Stimulated activated CD4-positive, alpha-beta T cell treated with anti-CD3 and anti-CD28 coated beads, Interleukin-1b, Interleukin-23, amount 100 ng/mL, for 4 hours (primary cell): ENCODE measurements at places on chromosomes 13 and 19.

DNA sequence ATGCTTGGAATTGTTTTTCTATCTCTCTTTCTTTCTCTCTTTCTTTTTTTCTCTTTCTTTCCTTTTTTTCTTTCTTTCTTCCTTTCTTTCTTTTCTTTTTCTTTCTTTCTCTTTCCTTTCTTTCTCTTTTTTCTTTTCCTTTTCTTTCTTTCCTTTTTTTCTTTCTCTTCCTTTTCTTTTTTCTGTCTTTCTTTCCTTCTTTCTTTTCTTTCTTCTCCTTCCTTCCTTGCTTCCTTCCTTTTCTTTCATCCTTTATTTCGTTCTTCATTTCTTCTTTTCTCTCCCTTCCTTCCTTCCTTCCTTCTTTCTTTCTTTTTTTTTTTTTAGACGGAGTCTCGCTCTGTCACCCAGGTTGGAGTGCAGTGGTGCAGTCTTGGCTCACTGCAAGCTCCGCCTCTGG is 1.9 kb upstream of the MEX3D start:
- DNase-seq = no peak

- no peak for DNase-seq
Measured at GRCh38 chr13:44382635-44383145, 9.1 kb downstream of the SERP2 start.

DNA sequence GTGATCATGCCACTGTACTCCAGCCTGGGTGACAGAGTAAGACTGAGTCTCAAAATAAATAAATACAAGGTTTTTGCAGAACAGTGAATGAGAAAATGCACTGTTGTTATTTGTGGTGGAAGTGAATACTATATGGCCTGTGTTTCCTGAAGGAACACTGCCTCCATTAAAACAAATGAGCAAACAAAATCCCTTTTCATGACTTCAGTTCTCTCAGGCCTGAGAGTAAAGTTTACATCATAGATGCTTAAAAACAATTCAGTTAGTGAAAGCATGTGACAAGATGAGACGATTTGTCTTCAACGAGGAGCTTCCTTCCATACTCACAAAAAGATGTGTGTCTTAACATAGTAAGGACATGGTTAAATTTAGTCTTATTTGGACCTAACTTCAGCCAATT is 14.4 kb downstream of the SPINT2 start:
- no peak for DNase-seq

- no peak for DNase-seq
Measured at GRCh38 chr13:32259116-32259515, 56.0 kb downstream of the ZAR1L start.

DNA sequence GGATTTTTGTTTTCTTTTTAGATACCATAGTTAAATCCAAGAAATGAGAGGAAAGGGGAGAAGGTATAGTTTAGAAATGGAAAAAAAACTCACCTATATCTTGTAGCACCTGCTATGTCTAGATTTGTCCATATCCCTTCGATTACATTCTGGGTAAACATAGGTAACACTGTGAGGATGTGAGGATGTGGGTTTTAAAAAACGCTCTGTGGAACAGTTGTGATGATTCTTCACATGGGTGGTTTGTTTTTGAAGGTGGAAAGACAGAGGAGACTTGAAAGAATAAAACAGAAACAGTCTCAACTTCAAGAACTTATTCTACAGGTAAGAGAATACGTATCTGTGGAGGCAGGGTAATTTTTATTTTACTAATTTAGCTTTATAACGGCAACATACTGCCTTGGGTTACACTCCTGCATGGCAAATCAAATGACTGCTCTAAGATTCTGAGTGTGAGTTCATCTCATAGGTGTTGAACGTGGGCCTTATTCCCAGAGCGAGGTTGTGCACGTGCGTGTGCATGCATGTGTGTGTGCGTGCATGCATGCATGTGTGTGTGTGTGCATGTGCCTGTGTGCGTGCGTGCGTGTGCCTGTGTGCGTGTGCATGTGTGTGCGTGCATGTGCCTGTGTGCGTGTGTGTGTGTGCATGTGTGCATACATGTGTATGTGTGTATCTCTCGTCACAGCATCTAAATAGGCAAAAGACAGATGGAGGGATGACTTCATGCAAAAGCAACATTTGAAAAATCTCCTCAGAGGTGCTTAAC is 23.5 kb downstream of the ATP4B start:
- no peak for DNase-seq

GRCh38 chr13:67017276-67017675 is 212.9 kb downstream of the PCDH9 start:
- DNase-seq = no peak

GRCh38 chr13:25024175-25024574 is 71.8 kb upstream of the PABPC3 start:
- DNase-seq = no peak

- no peak for DNase-seq
Measured at GRCh38 chr13:51063909-51064308, 47.2 kb downstream of the C13orf42 start.

DNA sequence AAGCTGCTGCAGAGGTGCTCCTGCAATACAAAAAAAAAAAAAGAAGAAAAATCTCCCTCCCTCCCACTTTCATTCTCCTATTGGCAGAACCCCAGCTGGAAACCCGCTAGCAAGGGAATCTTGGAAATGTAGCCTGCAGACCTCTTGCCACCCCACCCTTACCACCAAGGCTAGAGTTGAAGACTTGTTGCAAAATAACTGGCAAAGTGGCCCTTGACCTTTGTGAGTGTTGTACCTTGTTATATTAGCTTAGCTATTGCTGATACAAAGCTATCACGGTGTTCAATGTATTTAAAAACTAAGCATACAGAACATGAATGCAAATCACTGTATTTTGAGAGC is 57.5 kb upstream of the KCTD4 start:
- DNase-seq = no peak

DNA sequence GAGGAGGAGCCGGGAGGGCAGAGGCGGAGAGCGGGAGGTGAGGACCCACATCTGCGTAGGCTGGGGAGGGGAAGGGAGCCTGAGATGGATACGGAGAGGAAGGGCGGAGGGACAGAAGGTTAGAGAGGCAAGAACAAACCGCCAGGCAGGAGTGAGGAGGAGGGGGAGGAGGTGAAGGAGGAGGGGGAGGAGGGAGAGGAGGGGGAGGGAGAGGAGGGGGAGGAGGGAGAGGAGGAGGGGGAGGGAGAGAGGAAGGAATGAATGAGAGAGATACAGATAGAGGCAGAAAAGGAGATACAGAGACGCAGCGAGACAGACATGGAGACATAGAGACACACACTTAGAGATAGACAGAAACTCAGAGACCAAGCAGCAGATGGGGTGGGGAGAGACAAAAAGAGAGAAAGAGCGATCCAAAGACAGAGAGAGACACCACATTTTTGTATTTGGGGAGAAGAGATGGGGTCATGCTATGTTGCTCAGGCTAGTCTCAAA is 782 bp upstream of the CA11 start:
- no peak for DNase-seq

- DNase-seq = no peak
Measured at GRCh38 chr19:1632462-1633268, 19.8 kb downstream of the TCF3 start.

DNA sequence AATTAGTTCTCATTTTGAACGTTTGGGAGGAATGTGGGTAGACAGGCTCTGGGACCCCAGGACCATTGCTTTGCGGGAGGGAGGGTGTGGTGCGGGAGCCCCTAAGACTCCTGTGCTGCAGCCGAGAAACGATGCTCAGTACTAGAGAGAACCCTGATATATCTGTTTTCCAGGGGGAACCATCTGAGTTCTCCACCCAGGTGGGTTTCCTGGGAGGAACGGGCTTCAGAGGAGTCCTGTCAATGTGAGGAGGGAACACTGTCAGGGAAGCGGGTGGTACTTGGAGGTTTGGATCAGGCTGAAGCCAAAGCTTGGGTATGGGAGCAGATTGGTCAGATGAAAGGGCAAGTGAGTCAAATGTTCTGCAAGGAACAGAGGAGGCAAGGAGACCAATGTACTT is 358.0 kb downstream of the FGF9 start:
- no peak for DNase-seq

- no peak for DNase-seq
Measured at GRCh38 chr19:29083863-29084262, 129.1 kb downstream of the UQCRFS1 start.

DNA sequence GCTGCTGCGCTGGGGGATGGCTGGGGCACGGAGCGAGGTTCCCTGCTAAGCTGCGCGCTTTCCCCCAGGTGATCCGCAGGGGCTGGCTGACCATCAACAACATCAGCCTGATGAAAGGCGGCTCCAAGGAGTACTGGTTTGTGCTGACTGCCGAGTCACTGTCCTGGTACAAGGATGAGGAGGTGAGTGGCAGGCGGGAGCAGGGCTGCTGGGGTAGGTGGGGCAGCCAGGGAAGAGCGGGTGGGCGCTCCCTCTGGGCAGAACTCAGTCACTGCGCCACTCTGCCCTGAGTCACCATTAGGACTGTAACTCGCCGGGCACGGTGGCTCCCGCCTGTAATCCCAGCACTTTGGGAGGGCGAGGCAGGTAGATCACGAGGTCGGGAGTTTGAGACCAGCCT is 23.8 kb downstream of the TMED1 start:
- no peak for DNase-seq

GRCh38 chr13:111414341-111414740 is 93.9 kb downstream of the TEX29 start:
- no peak for DNase-seq

GRCh38 chr13:76638882-76639281 is 247.3 kb downstream of the KCTD12 start:
- no peak for DNase-seq

GRCh38 chr19:14395262-14395661 is 14.0 kb downstream of the ADGRE5 start:
- DNase-seq = no peak

- no peak for DNase-seq
Measured at GRCh38 chr19:41367848-41368301, 3.9 kb upstream of the B9D2 start.

- DNase-seq = no peak
Measured at GRCh38 chr13:81610644-81611043, 1269.7 kb upstream of the SPRY2 start.

DNA sequence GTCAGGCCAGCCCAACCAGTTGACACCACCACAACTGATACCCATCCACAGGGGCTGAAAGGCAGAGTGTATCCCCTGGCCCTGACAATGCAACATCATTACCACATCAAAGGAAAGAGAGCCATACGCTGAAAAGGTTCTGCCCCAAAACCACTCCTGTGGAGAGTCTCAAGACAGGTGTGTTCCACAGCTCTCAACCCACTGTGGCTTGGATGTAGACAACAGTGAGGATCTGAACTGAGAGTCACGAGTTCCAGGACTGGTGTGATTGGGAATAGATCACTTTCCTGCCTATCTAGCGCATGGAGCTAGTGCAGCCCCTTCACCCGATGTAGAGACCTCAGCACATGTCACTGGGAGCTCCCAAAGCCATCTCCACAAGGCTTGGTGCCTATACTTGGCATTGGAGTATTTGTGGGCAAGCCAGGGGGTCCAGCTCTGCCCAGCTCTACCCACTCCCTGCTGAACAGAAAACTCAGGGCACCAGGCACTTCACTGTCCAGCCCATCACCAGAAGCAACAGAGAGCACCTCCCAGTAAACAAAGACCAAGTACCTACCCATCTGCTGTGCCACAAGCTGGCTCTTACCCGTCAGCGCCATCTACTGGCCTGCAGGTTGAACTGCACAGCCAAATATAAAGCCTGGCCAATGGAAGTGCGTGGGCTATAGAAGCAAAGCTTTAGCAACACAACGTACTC is 579.5 kb downstream of the UQCRFS1 start:
- peak; percentile 15 for DNase-seq

DNA sequence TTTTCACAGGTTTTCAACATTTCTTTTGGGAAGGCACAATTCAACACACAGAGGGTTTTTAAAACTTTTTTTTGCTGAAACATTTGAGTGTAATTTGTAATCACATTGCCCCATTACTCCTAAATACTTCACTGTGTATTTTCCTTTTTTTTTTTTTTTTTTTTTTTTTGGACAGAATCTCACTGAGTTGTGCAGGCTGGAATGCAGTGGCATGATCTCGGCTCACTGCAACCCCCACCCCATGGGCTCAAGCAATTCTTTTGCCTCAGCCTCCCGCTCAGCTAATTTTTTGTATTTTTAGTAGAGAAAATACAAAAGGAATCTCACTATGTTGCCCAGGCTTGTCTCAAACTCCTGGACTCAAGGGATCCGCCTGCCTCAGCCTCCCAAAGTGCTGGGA is 14.8 kb upstream of the DNAJC15 start:
- no peak for DNase-seq

- no peak for DNase-seq
Measured at GRCh38 chr19:45922281-45922680, 7.7 kb upstream of the NANOS2 start.

DNA sequence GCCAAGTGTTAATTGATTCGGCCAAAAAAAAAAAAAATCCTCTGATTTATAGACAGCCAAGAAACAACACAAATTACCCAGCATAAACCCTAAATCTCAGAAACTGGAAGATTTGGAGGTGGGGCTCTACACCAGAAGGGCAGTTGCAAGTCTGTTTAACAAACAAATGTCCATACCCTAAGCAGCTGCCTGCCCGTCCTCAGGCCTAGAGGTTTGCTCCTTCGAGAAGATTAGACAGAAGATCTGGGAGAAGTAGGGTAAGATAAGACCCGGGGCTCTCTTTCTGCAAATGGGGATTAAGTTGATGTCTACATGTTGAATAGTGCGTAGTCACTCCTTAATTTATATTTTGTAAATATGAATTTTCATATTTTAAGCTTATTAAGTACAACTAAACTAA is 3.4 kb upstream of the N4BP2L1 start:
- DNase-seq = no peak

GRCh38 chr19:41947091-41947490 is 12.0 kb downstream of the RABAC1 start:
- no peak for DNase-seq

GRCh38 chr13:73997964-73998363 is 136.2 kb downstream of the KLF12 start:
- DNase-seq = no peak

DNA sequence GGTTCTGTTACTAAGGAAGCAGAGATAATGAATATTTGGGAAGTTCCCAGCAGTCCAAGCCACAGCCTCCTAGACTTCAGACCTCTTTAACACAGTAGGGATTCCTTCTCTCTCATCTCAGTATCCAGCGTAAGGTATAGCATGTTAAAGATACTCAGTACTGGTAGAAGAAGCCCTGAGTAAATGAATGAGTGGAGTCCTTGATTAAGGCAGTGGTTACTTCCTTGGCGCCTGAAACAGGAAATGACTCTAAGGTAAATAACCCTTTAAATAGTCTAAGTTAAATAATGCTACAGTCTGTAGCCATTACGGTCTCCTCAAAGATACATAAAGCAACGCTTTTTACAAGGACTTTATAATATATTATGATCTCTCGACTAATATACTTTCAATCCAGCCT is 650.8 kb upstream of the MIR17HG start:
- DNase-seq = no peak

- DNase-seq = no peak
Measured at GRCh38 chr19:48755084-48755641, at the start of gene FGF21. Gene FGF21 (plus strand): TSS chr19:48755524. CDS start chr19:48756237, 713 bp downstream.

- no peak for DNase-seq
Measured at GRCh38 chr13:94201022-94201421, 278.5 kb downstream of the DCT start.

DNA sequence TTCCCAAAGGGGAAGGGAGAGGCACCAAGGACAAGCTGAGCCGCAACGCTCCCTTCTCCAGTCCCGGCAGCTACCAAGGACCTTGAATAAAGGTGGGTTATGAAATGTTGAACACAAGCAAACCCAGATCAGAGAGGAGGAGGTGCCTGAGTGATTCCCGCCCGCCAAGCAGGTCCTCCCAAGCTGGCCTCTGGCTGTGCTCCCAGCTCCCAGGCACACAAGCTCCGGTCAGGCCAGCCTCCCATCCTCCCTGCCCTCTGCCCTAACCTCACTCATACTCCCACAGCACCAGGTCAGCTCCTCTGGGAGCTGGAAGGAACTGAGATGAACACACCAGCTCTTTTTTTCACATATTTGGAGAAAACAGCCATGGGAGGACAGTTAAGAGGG is 3.7 kb downstream of the NAPA start:
- DNase-seq = no peak
